Activated CD8-positive, alpha-beta memory T cell treated with anti-CD3 and anti-CD28 coated beads for 1 hour (primary cell): ENCODE measurements at places on chromosomes 4 and X.

GRCh38 chrX:132491191-132491590 lies 2.4 kb upstream of the MBNL3 start:
- DNase-seq: no peak

DNA sequence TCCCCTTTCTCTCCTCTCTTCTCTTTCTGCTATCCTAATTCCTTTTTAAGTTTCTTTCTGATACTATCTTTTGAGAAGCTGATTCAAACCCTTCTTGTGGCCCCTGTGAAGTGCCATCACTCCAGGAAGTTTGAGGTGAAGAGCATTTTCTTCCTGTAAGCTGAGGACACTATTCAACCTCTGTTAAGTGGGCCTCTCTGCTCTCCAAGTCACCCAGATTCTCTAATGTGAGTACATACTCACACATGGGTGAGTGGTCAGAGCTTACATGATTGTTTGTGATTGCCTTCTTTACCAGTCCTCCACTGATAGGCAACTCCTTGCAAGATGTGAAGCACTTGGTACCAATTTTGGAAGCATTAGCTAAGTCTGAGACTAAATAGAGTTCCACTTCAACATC lies 18.4 kb upstream of the SMIM10L2A start:
- no peak for DNase-seq

GRCh38 chr4:45350438-45350837 lies 624.1 kb upstream of the GNPDA2 start:
- no peak for DNase-seq

GRCh38 chrX:124413244-124413643 lies 66.9 kb downstream of the SH2D1A start:
- DNase-seq: no peak

GRCh38 chr4:22941688-22942375 lies 249.1 kb downstream of the GBA3 start:
- no peak for DNase-seq

GRCh38 chr4:141467225-141467624 lies 169.2 kb upstream of the IL15 start:
- no peak for DNase-seq

DNA sequence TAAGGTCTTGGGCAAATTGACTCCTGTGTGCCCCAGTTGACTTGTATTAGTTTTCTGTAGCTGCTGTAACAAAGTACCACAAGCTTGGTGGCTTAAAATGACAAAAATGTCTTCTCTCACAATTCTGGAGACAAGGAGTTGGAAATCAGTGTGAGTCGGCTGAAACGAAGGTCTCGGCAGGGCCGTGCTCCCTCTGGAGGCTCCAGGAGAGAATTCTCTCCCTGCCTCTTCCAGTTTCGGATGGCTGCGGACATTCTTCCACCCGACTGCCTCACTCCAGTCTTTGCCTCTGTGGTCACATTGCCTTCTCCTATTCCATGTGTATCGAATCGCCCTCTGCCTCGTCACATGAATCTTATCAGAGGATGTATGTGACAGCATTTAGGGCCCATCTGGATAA lies 66.0 kb upstream of the PHOX2B start:
- DNase-seq: no peak

- no peak for DNase-seq
Measured at GRCh38 chr4:72094059-72094797, 62.4 kb downstream of the NPFFR2 start.

DNA sequence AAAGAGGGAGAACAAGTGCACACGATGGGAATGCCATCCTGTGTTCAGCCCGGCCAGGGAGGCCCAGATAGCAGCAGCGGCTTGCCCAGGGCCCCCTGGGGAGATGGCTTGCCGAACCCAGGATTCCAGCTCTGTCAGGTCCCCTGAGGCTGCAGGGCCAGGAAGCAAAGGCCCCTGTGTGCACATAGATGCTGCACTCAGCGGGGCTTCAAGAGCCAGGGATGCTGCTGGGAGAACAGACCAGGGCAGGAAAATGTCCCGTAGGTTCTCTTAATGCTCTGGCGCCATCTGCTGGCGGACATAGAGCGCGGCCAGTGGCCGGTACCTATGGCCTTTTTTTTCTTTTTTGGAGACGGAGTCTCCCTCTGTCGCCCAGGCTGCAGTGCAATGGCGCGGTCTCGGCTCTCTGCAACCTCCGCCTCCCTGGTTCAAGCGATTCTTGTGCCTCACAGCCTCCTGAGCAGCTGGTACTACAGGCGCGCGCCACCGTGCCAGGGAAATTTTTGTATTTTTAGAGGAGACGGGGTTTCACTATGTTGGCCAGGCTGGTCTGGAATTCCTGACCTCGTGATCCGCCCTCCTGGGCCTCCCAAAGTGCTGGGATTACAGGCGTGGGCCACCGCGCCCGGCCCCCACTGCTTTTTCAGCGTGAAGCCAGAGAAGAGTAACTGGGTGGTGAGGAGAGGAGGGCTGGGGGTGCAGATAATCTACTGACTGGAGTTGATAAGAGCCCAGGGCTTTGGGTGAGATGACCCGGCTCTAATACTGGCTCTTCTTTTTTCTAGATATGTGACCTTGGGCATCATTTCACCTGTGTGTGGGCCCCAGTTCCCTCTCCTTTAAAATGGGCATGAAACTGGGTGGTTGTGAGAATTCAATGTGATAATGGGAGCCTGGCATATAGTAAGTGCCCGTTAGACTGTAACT lies 22.5 kb downstream of the MED28 start:
- peak; percentile 38 for DNase-seq
